ENCODE measurements at places on chromosomes 16 and 17. TPM values are rescaled to one million over a fixed set of nuclear protein-coding genes. Genes with fewer than 3 reads are reported as not detected.

SSTR5 gene
- not detected for total RNA-seq

DNA sequence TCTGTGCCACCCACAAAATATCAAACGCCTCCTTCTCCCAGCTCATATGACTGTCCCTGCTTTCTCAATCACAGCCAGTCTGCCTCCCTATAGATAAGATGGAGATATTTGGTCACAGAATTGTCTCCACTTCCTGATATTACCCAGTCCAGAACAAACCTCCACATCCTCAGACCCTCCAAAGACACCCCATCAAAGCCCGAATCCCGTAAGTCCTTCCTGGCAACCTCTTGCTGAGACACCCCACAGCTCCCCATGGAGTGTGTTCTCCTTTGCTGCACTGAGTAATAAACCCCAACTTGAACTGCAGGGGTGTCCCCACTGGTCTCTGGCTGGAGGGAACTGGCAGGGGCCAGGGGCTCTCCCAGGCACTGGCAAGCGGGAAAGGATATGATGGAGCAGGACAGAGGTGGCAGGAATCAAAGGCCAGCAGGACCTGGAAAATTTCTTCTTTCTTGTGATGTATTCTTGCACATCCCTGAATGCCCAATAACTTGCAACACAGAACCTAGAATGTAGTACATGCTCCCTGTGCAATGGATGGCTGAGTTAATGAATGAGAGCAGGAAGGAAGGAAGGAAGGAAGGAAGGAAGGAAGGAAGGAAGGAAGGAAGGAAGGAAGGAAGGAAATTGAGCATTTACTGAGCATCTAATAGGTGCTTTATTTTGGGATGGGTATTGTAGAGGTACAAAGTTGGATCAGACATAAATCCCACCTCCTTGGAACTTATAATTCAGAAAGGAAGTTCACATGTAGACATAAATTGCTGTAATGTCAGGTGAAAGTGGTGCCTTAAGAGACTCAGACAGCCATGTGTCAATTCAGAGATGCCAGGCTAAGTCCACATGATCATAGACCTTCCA, 13.9 kb downstream of the TMEM114 start:
- no peak for ATAC-seq

AIPL1 gene
- total RNA-seq, result not detected

GRCh38 chr16:78285437-78285922, 186.0 kb downstream of the WWOX start:
- ATAC-seq, result no peak

DNA sequence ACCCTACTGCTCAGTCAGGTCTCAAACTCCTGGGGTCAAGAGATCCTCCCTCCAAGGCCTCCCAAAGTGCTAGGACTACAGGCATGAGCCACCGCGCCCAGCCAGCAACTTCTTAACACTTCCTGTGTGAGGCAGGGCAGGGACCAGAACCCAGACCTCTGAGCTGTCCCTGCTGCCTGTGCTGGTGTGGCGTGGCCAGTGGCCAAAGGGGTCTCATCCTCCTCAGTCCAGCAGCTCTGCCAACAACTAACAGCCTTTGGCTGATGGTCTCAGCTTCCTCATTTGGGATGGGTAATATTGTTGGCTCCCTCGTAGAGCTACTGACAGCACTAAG, 1.4 kb upstream of the LLGL1 start:
- ATAC-seq, result no peak

- ATAC-seq, result peak; percentile 59
Measured at GRCh38 chr17:5418858-5419355, 555 bp downstream of the NUP88 start.

GRCh38 chr17:63275971-63276745, 169.9 kb downstream of the CYB561 start:
- ATAC-seq, result no peak

DNA sequence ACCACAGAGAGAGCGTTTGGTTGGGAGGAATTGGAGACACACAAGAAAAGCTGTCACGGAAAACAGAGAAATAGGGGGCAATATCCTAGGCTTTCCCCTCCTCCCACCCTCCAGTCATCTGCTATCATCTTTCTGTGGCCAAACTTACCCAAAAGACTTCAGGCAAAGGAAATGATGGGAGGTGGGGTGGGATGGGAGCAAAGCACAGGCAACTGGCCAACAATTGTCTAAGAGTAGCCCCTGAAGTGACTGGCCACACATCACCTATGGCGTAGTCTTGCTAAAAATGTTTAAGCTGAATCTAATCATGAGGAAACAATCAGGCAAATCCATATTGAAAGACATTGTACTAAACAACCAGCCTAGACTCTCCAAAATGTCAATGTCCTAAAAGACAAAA, 46.9 kb upstream of the ALOX12 start:
- no peak for ATAC-seq
